ENCODE measurements at places on chromosomes 12 and 14. TPM values are rescaled to one million over a fixed set of nuclear protein-coding genes. Genes with fewer than 3 reads are reported as not detected.

GRCh38 chr14:26204728-26205479 is 392.9 kb downstream of the NOVA1 start:
- no peaks in the 10 kb centered on the region for H3K36me3 ChIP-seq
- no peak overlapping the region for H3K4me3 ChIP-seq
- no peaks in the 10 kb centered on the region for H3K27me3 ChIP-seq
- H3K27ac ChIP-seq, result no peak overlapping the region
- H3K4me1 ChIP-seq, result peaks cover 3% of the 10 kb centered on the region

DNA sequence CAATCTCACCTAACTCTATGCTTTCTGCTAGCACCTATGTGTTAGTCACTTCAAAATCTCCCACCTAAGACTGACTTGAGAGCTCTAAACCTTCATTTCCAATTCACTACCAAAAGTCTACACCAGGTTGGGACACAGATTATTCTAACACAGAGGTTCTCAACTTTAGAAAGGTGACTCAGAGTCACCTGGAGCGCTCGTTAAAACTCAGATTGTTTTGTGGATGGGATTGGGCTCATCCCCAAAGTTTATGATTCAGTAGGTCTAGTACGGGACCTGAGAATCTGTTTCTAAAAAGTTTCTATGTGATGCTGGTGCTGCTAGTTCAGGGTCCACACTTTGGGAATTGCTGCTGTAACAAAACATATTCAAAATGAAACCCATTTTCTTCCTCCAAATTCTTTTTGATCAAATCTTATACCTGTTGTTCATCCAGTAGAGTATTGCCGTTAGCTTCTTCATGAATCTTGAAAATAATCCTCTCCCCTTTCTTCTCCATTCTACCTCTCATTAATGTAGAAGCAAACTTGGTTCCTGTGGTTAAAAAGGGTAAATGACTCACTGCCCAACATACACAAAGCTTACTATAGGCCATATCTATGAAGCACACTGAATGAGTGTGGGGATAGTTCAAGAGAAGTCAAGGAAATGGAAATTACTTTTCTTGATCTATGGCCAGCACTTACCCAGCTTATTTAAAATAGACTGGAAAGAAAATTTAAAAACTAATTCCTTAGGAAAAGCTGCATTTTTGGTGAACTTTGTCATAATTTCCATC is 206.7 kb downstream of the KIF21A start:
- no peak overlapping the region for H3K27ac ChIP-seq
- no peak overlapping the region for H3K4me3 ChIP-seq
- DNase-seq, result no peak
- H3K27me3 ChIP-seq, result no peaks in the 10 kb centered on the region

ENDOU gene
- not detected for total RNA-seq

DNA sequence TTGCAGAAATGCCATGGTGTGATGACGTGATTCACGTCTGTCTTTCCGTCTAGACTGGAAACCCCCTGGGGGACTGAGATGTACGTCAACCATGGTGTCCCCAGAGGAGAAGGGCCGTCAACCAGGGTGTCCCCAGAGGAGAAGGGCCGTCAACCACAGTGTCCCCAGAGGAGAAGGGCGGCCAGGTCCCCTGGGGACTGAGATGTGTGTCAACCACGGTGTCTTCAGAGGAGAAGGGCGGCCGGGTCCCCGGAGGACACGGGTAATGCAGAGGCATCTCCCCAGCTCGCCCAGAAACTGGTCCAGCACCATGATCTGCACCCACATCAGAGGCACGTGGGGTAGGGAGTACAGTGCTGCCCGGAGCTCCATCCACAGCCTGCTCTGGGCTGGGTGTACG is 30.6 kb upstream of the GALNT9 start:
- no peaks in the 10 kb centered on the region for H3K27me3 ChIP-seq
- no peak for DNase-seq
- no peak overlapping the region for H3K4me3 ChIP-seq
- H3K36me3 ChIP-seq, result no peaks in the 10 kb centered on the region

MCRS1 gene
- 55.0 TPM for total RNA-seq

DNA sequence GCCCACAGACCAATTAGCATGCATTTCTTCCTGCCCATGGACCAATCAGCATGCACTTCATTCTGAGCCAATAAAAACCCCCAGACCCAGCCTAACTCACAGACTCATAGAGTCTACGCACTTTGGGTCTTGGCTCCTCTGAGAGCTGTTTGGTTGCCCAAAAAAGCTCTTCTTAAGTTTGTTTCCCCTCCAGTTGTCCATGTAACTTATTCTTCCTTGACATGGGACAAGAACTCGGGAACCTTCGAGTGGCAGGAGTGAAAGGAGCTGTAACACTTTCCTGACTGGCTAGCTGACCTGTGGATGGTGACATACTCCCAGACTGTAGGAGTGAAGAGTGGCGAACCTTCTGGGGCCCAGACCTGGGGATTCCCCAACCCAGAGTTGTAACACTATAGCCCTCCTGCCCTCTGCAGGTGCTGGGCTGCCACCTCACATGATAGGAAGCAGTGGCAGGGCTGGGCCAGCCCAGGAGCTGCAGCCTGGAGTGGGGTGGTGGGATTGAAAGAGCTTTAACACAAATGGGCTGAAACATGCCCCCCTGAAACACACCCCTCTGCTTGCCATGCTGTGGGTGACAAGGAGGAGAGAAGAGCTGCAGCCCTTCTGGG is 4.4 kb upstream of the BTBD7 start:
- no peaks in the 10 kb centered on the region for H3K36me3 ChIP-seq
- no peak for DNase-seq

DNA sequence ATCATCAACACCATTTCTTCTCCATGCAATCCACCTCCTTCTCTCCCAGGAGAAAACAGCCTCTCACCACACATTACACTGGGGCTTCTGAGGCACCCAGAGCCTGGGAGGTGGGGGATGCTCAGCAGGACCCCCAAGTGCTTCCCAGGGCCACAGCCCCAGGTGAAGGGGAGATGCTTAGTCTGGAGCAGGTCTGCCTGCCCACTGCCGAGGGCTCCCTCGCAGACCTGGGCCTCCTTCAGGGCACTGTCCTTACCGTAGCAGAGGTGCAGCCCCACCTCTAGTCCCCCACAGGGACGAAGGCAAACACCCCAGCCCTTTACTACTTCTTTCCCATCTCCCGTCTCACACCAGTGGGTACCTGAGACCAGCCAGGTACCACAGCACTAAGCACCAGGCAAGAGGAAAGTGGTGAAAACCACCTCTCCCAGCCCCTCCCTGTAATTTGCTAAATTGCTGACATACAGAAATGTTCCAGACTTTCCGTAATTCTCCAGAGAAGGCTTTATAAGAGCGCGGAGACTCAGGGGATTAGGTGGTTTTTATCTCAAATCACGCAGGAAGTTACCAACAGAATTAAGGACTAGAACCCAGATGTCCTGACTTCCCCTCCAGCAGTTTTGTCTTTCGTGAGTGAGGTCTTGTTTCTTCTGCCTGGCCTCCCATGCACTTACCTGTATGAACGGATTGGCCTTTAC is 59.0 kb downstream of the PLEKHG3 start:
- no peak for DNase-seq
- peak overlapping the region; percentile 11 for H3K27ac ChIP-seq
- no peak overlapping the region for H3K4me3 ChIP-seq
- no peaks in the 10 kb centered on the region for H3K27me3 ChIP-seq
- peaks cover 28% of the 10 kb centered on the region for H3K4me1 ChIP-seq

DNA sequence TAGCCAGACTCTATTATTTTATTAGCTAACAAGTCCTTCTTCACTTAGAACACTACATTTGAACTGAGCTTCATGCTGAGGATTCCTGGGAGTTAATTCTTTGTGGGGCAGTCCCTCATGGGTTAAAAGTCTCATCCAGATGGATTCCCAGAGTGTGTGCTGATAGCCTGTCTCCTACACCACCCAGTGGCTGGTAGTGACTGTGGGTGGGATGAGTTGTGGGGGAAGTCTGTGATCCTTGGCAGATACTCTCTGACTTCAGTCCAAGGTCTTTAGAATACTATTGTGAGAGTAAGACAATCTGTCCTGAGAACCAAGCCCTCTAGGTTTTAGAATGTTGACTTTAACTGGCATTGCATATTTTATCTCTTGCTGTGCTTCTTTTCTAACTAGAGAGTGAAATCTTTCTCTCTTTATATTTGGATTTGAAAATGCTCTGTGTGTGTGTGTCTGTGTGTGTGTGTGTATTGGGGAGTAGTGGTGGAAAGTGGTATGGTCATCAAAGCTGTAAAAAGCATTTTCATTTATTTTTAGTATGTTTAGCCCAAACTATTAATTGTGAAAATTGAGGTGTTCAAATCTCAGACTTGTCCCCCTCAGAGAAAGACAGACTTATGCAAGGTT is 37.3 kb downstream of the AKAP6 start:
- DNase-seq, result no peak
- no peak overlapping the region for H3K27ac ChIP-seq
- H3K4me1 ChIP-seq, result no peaks in the 10 kb centered on the region
- H3K27me3 ChIP-seq, result no peaks in the 10 kb centered on the region
- H3K36me3 ChIP-seq, result no peaks in the 10 kb centered on the region

Measured in upper lobe of left lung (tissue), 6 donors.